Smooth muscle cell of trachea (primary cell): ENCODE measurements at places on chromosomes 6 and 20. TPM values are rescaled to one million over a fixed set of nuclear protein-coding genes. Genes with fewer than 3 reads are reported as not detected.

The CDH4 gene
- 2.0 and 2.3 TPM in 2 replicates for total RNA-seq

The RUNX2 gene
- 2.2 and 4.5 TPM in 2 replicates for total RNA-seq

The CST7 gene
- total RNA-seq, result not detected in 2 replicates

The PNLDC1 gene
- total RNA-seq, result not detected in 2 replicates

The GZF1 gene
- total RNA-seq, result 13.2 and 21.0 TPM in 2 replicates

The TCF21 gene
- 35.1 and 65.0 TPM in 2 replicates for total RNA-seq

The FAM217A gene
- total RNA-seq, result not detected in 2 replicates
